Upper lobe of right lung (tissue), 1 donor: ENCODE measurements at places on chromosomes 1 and 21. TPM values are rescaled to one million over a fixed set of nuclear protein-coding genes. Genes with fewer than 3 reads are reported as not detected.

GRCh38 chr1:77680173-77680572 is 2.3 kb downstream of the ZZZ3 start:
- no peak overlapping the region for H3K27ac ChIP-seq
- no peak for DNase-seq
- H3K27me3 ChIP-seq, result no peaks in the 10 kb centered on the region

GRCh38 chr1:21891621-21892479 is 45.3 kb downstream of the HSPG2 start:
- no peak overlapping the region for H3K27ac ChIP-seq
- H3K36me3 ChIP-seq, result peaks cover 60% of the 10 kb centered on the region
- DNase-seq, result no peak
- H3K27me3 ChIP-seq, result no peaks in the 10 kb centered on the region
- H3K4me1 ChIP-seq, result peaks cover 9% of the 10 kb centered on the region

DNA sequence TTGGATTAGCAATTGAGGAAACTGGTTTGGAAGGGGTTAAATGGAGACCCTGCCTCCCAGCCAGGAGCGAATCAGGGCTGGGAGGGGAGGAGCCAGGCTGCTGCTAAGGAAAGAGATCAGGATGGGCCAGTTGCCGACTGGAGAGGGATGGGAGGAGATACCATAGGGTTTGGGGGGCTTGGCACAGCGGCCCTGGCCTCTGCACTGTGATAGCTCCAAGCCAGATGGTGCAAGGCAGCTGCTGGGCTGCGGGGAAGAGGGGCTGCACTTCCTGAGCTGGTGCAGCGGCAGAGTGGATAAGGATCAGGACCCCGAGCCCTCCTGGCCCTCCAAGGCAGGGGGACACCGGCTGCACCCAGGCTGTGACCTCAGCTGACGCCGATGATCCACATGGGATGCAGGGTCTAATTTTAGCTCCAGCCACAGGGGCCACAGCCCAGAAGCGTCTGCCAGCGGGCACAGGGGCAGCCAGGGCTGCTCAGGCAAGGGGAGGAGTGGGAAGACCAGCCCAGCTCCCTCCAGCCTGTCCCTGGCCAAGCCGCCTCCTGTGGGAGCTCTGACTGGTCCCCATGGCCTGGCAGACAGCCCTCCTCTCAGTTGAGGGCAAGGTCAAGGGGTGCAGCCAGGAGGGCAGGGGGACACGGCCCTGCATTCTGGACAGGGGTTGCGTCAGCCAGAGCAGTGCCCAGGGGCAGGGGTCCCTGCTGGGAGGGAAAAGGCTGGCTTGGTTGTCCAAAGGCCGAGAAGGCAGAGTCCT is at the start of gene EXTL1:
Gene EXTL1, plus strand, starts transcription at position 129 of the 757 bp plus-strand sequence. CDS start 872 bp downstream, outside the sequence.
- DNase-seq, result no peak
- no peaks in the 10 kb centered on the region for H3K36me3 ChIP-seq
- H3K27me3 ChIP-seq, result no peaks in the 10 kb centered on the region
- peaks cover 10% of the 10 kb centered on the region for H3K4me1 ChIP-seq
- H3K27ac ChIP-seq, result peak within 1 kb of the TSS; percentile 13

DNA sequence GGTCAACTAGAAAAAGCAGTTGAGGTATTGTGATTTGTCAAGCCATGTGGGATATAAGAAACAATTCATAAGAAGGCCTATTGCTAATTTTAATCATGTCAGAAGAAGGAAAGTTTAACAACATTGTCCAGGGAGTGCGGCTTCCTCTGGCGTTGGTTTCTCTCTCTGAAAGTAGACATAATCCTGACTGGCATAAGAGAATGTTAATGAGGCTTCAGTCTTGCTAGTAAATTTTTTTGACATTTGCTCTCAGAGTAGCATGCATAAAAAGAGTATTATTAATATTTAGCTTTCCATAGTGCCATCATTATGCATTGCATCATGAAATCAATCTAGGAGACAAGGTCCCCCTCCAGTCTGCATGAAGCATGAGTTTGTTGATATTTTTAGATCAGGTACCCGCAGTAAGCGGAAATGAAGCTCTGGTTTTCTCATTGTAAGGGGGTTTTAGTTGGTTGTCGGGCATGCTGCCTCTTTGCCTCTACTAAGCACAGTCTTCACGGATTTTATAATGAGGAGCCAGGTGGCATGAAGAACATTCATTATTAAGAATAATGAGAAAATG is 12.8 kb upstream of the PRDM2 start:
- H3K27ac ChIP-seq, result no peak overlapping the region
- H3K4me3 ChIP-seq, result no peak overlapping the region
- H3K36me3 ChIP-seq, result no peaks in the 10 kb centered on the region
- no peaks in the 10 kb centered on the region for H3K4me1 ChIP-seq
- no peaks in the 10 kb centered on the region for H3K27me3 ChIP-seq

DNA sequence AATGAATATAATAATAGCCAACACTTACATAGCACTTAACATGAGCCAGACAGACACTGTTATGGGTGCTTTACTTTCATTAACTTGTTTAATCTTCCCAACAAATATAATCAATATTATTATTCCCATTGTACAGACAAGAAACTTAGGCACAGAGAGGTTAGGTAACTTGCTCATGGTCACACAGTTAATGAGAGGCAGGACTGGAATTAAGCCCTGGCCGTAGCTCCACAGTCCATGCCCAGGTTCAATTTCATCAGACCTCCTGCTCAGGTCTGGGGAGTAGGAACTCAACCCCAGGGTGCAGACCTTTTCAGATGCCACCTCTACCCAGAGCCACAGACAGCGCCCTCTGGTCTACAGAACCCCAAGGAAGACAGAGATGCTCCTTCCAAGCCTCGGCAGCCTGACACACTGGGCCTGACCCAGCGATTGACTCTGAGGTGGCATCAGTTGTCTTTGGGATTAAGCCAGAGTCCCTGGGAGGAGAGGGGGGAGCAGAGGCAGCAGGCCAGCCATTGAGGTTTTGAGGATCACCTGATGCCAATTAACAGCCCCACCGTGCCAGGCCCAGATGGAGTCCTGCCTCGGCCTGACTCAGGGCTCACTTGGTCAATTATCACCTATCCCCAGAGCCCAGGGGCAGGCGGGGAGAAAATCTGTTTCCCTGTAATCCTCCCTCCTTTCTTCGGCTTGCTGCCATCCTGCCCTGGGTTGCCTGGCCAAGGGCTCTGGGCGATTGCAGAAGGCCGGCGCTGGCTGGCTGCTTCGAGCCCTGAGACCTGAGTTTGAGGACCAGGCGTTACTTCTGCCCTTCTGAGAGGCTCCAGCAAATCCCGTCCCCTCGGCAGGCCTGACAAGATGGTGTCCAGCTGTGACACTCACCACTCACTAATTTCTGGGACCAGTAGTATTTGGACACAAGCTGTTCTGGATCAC is 116.7 kb downstream of the LACTBL1 start:
- no peaks in the 10 kb centered on the region for H3K27me3 ChIP-seq
- H3K36me3 ChIP-seq, result no peaks in the 10 kb centered on the region
- H3K4me3 ChIP-seq, result no peak overlapping the region
- H3K4me1 ChIP-seq, result no peaks in the 10 kb centered on the region
- no peak for DNase-seq
- no peak overlapping the region for H3K27ac ChIP-seq

- H3K27me3 ChIP-seq, result no peaks in the 10 kb centered on the region
- H3K4me1 ChIP-seq, result no peaks in the 10 kb centered on the region
- no peak overlapping the region for H3K27ac ChIP-seq
- DNase-seq, result no peak
- H3K4me3 ChIP-seq, result no peak overlapping the region
- no peaks in the 10 kb centered on the region for H3K36me3 ChIP-seq
These were observed 71.7 kb downstream of the GALNT2 start for GRCh38 chr1:230138561-230139239.

DNA sequence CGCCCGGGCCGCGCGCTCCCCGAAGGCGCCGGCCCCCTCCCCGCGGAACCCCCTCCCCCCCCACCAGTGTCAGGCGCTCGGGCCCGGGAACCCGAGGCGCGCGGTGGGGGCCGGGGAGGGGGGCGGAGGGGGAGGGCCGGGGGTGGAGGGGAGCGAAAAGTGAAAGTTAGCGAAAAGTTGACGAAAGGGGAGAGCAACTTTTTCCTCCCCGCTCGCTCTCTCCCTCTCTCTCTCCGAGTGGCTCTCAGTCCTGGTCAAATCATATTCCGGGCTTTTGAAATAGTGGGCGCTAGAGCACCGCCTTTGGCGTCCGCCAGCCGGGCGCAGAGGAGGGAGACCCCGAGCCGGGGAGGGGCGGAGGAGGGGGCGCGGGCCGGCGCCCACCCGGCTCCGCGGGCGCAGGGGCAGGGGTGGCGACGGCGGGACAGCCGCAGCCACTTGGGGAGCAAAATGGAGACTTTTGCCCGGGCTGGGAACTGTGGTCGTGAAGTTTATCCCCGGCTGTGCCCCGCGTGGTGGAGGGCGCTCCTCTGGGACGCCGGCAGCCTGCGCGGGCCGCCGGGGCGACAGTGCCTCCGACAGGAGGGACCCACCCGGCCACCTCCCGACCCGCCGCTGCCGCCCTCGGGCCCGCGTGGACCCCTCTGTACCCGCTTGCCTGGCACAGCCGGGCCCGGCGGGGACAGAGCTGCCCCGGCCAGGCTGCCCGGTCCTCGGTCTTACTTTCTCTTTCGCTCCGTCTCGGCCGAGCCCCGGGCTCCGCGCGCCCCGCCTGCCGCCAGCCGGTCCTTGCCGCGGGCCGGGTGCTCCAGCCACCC is 697 bp downstream of the PRDM16 start:
- peaks cover 82% of the 10 kb centered on the region for H3K27me3 ChIP-seq
- DNase-seq, result peak; percentile 76
- H3K4me1 ChIP-seq, result peaks cover 3% of the 10 kb centered on the region
- peak overlapping the region; percentile 68 for H3K4me3 ChIP-seq
- H3K36me3 ChIP-seq, result no peaks in the 10 kb centered on the region

DNA sequence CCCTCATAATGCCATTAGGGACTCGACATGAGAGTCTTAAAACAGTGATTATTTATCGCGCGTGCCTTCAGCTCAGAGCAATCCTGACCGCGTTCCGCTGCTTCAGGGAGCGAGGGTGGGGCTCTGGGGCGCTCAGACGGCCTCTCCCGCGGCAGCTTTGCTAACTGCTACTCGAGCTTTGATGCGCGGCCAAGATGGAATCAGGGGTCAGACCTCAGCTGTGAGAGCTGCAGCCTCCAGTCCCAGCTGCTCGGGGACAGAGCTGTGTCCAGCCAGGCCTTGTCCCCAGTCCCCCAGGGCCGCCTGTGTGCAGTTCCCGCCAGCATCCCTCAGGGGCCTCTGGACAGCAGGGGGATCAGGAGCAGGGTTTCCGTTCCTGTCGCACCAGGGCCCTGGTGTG is 104.6 kb upstream of the TTC34 start:
- no peaks in the 10 kb centered on the region for H3K4me1 ChIP-seq
- DNase-seq, result no peak
- H3K27me3 ChIP-seq, result peaks cover 24% of the 10 kb centered on the region

GRCh38 chr1:192513697-192514096 is 61.9 kb upstream of the RGS1 start:
- H3K4me1 ChIP-seq, result no peaks in the 10 kb centered on the region
- H3K27me3 ChIP-seq, result no peaks in the 10 kb centered on the region
- no peak overlapping the region for H3K4me3 ChIP-seq

- peaks cover 44% of the 10 kb centered on the region for H3K4me1 ChIP-seq
- no peaks in the 10 kb centered on the region for H3K36me3 ChIP-seq
- no peak for DNase-seq
- H3K27me3 ChIP-seq, result no peaks in the 10 kb centered on the region
- H3K4me3 ChIP-seq, result no peak overlapping the region
These were observed 36.0 kb downstream of the NUAK2 start for GRCh38 chr1:205285381-205286101.

DNA sequence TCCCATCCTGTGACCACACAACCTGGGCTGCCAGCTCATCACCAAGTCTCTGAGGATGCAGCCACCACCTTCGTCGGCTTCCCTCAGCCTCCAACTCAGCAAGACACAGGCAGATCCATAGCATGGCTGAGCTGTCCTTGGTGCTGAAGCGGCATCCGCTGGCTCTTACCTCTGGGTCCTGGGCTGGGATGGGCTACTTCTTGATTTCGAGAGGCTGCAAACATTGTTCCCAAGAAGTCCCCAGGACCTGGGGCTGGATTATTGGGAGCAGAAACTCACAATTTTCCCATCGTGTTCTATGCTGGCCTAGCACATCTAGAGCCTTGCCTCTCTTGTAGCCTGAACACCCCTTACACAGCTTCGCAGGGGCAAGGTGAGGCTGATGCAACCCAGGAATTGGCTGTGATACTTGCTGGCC is 24.9 kb upstream of the C1QA start:
- DNase-seq, result no peak
- no peak overlapping the region for H3K27ac ChIP-seq
- H3K27me3 ChIP-seq, result peaks cover 46% of the 10 kb centered on the region
- H3K4me3 ChIP-seq, result no peak overlapping the region
- H3K36me3 ChIP-seq, result no peaks in the 10 kb centered on the region

DNA sequence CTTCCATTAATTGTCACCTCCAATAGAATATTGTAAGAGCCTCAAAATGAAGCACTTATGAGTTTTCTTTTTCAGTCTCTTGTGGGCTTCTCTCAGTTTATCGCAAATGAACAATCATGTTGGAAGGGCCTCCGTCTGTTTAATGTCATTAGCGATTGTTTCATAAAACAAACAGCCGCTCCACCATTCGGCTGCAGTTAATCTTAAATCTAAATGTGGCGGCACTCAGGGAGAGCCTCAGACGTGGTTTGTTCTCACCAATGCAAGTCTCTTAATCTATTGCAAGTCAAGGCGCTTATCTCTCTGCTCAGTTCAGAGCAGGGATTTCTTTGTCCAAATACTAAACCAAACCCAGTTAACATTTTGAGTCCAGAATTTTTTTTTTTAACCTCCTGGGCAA is 34.9 kb upstream of the ESRRG start:
- H3K4me3 ChIP-seq, result no peak overlapping the region
- no peaks in the 10 kb centered on the region for H3K27me3 ChIP-seq
- no peak overlapping the region for H3K27ac ChIP-seq
- H3K4me1 ChIP-seq, result no peaks in the 10 kb centered on the region
- no peaks in the 10 kb centered on the region for H3K36me3 ChIP-seq

- peak; percentile 90 for DNase-seq
- no peak overlapping the region for H3K4me3 ChIP-seq
- no peaks in the 10 kb centered on the region for H3K36me3 ChIP-seq
- H3K4me1 ChIP-seq, result peaks cover 72% of the 10 kb centered on the region
These were observed 49.0 kb downstream of the TOMM20 start for GRCh38 chr1:235079443-235080296.

GRCh38 chr21:45409466-45410150 is 4.6 kb downstream of the COL18A1 start:
- no peak for DNase-seq
- peaks cover 9% of the 10 kb centered on the region for H3K4me1 ChIP-seq
- H3K27ac ChIP-seq, result no peak overlapping the region
- H3K4me3 ChIP-seq, result no peak overlapping the region
- H3K27me3 ChIP-seq, result peaks cover 10% of the 10 kb centered on the region

- DNase-seq, result no peak
- no peaks in the 10 kb centered on the region for H3K27me3 ChIP-seq
- H3K4me3 ChIP-seq, result no peak overlapping the region
- H3K4me1 ChIP-seq, result no peaks in the 10 kb centered on the region
- H3K27ac ChIP-seq, result no peak overlapping the region
These were observed 148.7 kb upstream of the DNAH14 start for GRCh38 chr1:224780736-224781135.

GRCh38 chr1:219465212-219466093 is 147.5 kb downstream of the ZC3H11B start:
- no peak for DNase-seq
- no peaks in the 10 kb centered on the region for H3K36me3 ChIP-seq
- no peak overlapping the region for H3K4me3 ChIP-seq
- H3K27me3 ChIP-seq, result no peaks in the 10 kb centered on the region
- no peak overlapping the region for H3K27ac ChIP-seq
- H3K4me1 ChIP-seq, result no peaks in the 10 kb centered on the region

The SLFNL1 gene
- 2.8 TPM for total RNA-seq

The ST6GALNAC3 gene
- 5.6 TPM for total RNA-seq

The PGLYRP3 gene
- not detected for total RNA-seq

The OR10Z1 gene
- not detected for total RNA-seq

The HSD3B1 gene
- not detected for total RNA-seq
